Germinal center (tissue), 1 donor: ENCODE measurements at places on chromosomes 2 and 18.

GRCh38 chr2:152086231-152086630 lies 12.6 kb downstream of the CACNB4 start:
- DNase-seq = no peak

GRCh38 chr2:148969659-148970061 lies 68.8 kb upstream of the LYPD6B start:
- no peak for DNase-seq

- DNase-seq = no peak
Observed at GRCh38 chr2:64649013-64649484, 4.7 kb downstream of the SERTAD2 start.

DNA sequence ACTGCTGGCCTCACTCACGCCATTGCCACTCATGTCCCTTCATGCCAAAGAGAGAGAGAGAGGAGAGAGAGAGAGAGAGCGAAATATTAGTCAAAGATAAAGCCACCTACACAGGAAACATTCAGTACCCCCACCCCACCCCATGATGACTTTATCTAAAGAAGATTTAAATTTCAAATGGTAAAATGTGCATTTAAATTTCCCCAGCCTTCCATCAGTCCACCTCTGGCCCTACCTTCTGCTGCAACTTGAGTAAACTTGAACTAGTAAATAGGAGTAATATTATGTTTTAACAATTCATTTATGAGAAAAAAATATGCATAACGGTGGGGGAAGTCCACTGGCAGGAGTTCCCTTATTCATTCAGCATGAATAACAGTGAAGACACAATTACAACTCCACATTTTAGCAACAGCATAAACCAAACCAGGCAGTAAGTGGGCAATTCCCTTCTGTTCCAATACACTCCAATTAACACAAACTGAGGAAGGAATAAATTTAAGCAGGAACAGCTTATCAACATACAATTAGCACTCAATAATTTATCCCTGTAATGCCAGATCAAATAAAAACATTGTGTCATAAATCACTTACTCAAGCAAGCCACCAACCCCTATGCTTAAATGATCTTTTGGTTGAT lies 264.2 kb downstream of the LNPK start:
- no peak for DNase-seq

GRCh38 chr2:68734688-68735525 lies at the start of gene ARHGAP25:
TSS of gene ARHGAP25 (plus strand) at chr2:68734811. CDS start at chr2:68735200, 389 bp downstream.
- DNase-seq = peak; percentile 73

DNA sequence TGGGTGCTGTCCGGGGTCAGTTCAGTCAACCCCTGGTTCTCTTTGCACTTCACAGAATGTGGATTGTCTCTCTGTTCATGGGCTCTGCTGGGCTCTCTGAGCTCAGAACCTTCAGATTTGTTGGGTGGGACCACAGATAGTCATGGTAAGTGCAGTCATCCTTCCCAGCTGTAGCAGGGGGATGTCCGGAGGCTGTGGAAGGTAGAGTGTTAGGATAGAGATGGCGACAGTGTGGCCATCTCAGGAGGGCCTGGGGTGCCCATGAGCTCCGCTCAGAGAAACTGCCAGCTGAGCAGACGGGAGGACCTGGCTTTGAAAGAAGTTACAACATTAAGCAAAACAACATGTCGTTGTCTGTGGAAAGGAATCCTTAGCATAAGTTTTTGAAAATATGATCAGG lies 149.8 kb downstream of the FAM210A start:
- no peak for DNase-seq

DNA sequence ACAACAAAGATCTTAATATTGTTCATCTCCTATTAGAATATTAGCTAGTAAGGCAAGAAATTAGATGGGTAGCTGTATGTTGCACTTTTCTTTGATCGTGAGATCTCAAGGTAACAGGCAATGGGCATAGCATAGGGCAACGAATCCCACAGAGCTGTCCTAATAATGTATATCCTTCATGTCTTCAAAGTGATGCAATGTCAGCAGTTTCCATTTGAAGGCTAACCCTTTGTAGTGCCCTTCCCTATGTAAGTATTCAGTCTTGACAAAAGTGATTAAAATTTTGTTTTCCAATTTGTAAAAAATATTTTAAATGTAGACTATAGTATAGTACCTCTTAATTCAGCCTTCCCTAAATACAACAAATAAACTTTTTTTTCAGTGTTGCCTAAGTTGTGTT lies 112.5 kb downstream of the PKP4 start:
- no peak for DNase-seq

- DNase-seq = peak; percentile 5
Observed at GRCh38 chr18:6885992-6886796, 156.7 kb downstream of the ARHGAP28 start.

DNA sequence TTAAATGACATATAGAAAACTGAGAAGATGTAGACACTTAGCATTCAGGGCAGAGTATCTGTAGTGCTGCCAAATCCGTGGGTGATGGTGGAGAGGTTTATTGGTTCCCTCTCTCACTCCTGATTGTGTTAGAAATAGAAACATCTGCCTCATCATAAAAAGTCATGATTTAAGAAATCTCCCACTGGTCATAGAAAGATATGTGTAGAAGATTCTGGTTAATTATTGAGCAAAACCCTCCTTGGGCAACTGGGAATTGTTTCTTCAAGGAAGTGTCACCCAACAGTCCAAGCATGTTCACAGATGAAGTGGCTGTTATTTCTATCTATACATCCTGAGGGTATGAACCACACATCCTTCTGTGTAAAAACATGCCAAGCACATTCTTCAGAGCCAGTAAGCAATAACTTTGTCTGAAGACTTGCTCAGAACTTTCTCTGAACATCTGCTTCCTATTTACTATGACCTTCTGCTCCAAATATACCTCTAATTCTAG lies 33.6 kb upstream of the CHRNA1 start:
- DNase-seq = no peak

- no peak for DNase-seq
Observed at GRCh38 chr18:8607776-8608742, 1.2 kb upstream of the RAB12 start.

DNA sequence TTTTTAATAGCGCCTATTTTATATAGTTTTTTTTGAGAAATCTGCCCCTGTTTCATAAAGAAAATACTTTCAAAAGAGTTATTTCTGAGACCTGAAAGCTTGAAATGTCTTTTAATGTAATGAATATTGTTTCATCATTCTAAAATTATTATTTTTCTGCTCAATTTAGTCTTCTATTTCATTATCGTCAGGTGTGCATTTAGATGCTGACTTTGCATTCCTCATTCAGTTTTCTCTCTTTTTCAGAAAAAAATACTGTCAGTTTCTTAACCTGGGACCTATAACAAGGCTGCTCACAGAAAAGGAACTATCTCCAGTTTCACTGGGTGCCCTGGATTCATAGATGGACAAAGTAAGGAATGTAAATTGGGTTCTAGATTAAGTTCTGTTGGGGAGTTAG lies 1631.7 kb downstream of the SUCLG1 start:
- no peak for DNase-seq

GRCh38 chr2:168683996-168684395 lies 118.4 kb upstream of the NOSTRIN start:
- DNase-seq = no peak

GRCh38 chr2:179856205-179856604 lies 5.2 kb downstream of the ZNF385B start:
- DNase-seq = no peak

- peak; percentile 34 for DNase-seq
Observed at GRCh38 chr2:96144481-96145035, 682 bp downstream of the DUSP2 start.

GRCh38 chr2:95074663-95075439 lies 46.8 kb downstream of the MRPS5 start:
- DNase-seq = no peak

DNA sequence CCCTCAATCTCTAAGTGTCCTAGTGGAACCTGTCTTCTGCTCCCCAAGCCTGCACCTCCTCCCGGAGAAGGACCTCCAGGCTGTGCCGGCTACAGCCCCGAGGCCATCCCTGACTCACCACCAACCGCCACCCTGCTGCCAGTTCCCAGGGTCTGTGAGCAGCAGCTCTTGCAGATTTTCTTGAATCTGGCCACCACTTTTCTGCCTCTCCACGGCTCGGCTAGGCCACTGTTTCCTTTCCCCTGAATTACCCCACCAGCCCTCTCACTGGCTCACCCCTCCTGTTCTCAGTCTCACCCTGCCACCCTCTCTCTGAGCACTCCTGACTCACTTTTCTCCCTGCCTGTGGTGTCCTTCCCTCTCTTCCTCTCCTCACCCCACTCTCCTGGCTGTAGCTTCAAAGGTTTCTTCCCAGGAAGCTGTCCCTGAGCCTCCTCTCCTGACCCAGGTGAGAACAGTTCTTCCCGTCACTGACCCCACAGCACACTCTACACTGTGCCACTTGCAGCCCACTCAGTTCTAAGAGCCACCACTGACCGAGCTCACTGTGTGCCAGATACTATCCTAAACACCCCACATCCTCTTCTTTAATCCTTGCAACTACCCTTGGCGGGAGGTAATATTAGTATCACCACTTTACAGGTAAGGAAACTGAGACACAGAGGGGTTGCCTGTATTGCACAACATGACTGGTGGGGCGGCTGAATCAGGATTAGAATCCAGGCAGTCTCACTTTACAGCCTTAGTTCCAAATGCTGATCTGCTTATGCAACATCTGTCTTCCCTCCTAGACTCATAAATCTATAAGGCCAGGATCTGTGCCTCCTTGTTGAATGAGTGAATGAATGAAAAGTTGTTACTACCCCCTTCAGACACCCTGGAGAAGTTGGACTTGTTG lies 111.6 kb downstream of the SMAD7 start:
- no peak for DNase-seq

DNA sequence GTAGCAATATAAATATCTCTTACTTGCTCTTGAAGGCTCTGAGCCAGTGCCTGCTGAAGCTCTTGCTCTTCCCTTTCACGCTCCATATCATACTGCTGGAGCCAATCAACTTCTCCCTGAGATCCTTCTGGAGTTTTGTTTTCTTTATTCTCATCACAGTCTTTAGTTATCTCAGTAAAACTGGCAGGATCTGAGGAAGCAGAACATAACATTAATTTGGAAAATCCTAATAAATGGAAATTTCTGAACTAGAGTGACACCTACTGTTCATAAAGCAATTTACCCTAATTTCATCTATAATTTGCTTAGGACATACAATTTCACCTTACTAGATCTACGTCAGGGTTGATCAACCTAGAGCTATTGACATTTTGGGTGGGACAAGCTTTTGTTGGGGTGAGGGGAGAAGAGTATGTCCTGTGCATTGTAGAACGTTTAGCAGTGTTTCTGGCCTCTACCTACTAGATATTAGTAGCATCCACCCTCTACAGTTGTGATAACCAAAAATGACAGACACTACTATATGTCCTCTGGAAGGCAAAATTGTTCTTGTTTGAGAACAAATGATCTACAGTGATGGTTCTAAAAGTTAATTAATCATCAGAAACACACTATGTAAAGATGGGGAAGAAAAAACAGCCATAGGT lies 47.2 kb downstream of the VIL1 start:
- DNase-seq = peak; percentile 29

DNA sequence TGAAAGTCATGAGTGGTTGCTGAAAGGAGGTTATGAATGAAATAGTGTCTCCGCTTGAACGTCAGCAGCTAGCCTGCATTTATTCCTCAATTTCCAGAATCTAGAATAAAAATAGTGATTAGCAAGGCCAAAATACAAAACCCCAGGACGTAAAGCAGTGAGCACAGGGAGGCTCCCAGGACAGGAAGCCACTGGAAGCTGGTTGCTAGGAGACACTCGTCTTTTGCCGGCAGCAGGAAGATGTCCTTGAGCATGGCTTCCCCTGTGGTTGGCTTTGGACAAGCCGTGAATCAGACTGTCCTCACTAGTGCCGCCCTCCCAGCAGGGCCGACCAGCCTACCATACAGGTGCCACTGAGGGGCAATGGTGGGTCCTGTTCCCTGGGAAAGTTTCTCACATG lies 374.4 kb downstream of the MTX2 start:
- DNase-seq = no peak

DNA sequence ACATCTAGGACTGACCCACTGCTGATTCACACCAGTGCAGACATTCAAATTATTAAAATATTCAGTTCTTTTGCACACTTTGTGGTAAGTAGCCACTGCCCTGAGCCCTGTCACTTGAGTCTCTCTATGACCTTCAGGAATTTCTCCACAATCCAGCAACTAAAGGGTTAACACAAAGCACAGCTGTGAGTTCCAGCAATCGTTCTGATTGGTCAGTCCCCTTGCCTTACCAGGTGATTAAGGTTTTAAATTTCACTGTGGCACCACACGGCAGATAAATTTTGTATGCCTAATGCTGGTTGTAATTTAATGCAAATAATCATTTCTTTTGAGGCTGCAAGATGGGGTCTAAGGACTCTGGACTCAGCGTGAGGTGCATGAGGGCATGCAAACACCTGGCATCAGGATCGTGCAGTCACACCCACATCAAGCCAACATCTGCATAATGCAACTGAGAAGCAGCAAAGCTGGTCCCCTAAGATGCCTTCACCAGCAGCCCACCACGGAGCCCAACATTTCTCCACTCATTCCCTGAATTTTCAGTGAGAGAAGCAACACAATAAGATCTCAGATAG lies 36.6 kb downstream of the SLC14A1 start:
- DNase-seq = no peak

DNA sequence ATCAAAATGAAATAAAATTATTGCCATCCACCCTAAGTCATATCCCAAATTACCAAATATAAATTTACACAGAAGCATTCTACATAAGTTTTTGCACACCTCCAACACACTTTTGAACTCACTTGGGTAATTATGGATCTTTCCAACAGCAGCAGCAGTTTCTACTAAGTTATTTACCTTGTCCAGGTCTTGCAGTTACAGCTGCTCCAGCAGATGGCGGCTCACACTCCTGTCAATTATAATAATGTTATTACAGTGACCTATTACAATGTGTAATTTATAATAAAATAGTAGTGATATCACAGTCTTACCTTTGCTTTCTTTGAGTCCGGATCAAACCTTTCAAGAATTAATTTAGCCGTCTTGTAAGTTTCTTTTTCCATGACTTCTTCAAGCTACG lies 37.9 kb downstream of the LNPK start:
- no peak for DNase-seq

DNA sequence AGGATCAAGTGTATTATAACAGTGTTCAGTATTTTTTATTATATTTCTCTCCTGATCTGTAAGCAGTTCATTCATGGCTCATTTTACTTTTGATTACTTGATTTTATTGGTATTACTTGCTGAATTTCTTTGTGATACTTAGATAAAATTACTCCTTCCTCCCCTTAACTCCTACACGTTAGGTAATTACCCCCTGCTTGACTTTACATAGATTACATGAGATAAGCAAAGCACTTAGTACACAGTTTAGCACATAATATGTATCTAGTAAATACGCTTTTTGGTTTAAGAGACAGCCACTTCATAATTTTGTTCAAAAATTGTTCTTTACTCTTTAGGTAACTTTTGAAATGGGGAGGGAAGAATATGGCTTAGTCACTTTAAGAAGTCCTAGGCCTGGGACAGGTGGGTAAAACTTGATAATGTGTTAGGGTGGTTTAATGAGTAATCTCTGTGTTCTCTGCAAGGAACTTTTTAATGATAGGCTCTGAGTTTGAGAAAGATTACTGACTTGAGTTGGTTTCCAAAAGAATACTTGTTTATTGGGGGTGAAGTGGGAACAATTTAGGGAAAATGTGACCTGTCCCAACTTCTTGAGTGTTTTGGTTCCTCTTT lies 80.9 kb downstream of the NCOA1 start:
- DNase-seq = no peak
